Esophagus squamous epithelium (tissue), 5 donors: ENCODE measurements at places on chromosomes 2 and 18.

GRCh38 chr2:168770796-168771195 lies 31.6 kb upstream of the NOSTRIN start:
- DNase-seq = no peak

DNA sequence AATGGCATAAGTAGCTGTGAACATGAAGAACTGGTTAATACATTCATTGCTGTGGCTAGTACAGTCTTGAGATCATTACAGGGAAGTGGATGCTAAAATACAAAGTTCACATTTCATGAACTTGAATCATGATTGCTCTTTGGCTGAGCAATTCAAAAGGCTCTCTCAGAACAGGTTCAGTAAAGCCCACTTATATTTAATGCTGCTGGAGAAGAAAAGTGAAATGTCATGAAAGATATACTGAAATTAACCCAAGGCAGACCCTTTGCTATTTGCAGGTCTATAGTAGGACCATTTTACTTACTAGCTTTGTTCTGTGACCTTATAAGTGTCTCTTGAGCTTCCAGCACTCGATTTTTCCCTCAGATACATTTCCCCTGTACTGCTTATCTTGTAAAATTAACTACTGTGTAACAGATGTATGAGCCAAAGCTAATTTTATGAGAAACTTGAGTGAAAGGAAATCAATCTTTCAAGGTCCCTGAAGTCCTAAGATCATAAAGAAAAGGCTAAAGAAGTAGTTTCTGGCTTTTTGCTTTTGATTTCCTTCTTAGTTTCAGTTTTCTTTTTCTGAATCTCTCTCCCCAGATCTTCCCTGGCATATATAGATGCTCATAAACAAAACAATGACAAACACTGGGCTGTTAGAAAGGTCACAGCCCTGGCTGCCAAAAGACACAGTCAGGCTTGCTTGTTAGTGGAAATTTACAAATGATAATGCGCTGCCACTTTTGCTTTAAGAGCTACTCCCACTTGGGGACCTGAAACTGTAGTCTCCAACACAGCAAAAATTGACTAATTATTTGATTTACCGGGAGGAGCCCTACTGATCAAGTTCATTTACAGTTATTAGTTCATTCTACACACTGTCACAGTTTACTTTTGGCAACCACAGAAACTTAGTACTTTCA lies 132.7 kb upstream of the XPO1 start:
- no peak for DNase-seq

DNA sequence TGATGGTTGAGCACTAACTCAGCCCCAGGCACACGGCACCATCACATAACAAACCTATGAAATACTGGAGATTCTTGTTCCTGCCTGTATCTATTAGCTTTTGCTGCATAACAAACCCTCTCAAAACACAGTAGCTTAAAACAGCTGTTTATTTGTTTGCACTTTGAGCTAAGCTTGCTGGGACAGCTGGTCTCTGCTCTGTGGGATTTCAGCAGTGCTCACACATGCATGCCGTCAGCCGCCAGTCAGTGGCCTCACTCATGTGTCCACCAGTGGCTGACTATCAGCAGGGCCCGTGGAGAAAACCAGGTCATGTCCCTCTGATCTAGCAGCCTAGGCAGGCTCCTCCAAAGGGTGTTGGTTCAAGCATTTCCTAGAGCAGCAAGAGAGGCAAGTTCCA lies 52.8 kb upstream of the RAB12 start:
- DNase-seq = no peak

GRCh38 chr18:35524226-35524625 lies 26.5 kb upstream of the INO80C start:
- DNase-seq = no peak

GRCh38 chr2:145845207-145845894 lies 1325.4 kb upstream of the ZEB2 start:
- DNase-seq = no peak

- DNase-seq = no peak
Observed at GRCh38 chr2:239249048-239249447, 151.8 kb downstream of the HDAC4 start.

DNA sequence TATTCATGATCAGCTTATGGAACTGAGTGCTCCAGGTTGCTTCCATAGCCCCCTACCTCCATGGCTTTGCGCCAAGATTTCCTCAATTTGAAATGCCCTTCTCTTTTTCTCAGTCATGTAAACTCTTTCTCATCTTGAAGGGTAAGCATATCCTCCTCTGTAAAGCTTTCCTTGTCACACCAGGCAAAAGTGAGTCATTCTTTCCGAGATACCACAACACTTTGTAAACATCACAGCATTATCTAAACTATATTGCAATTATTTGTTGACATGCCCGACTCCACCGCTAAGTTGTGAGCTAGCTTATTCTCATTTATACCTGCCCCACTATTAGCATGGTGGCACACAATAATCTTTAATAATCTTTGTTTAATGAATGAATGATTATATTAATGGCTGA lies 419.5 kb upstream of the CHST9 start:
- DNase-seq = no peak

DNA sequence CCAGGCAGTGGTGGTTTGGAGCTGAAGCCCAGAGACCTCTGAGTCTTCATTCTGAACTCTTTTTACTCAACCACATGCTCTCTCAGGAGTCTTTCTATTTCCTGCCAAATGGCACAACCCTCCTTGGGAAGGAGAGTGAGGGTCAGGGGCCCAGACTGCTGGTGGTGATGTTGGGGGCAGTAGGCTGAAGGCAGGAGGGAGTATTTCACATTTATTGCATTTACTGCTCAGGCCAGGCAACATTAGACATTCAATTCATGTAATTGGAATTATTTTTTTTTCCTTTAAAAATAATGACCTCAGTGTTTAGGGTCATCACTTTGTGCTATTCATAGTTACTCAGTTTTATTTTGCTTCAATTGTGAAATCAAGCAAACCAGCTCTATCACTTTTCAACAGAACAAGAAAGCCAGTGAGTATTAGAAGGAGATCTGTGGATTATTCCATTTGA lies 311.3 kb upstream of the NT5C1B start:
- DNase-seq = no peak

- DNase-seq = no peak
Observed at GRCh38 chr2:49289711-49290110, 135.4 kb upstream of the FSHR start.

DNA sequence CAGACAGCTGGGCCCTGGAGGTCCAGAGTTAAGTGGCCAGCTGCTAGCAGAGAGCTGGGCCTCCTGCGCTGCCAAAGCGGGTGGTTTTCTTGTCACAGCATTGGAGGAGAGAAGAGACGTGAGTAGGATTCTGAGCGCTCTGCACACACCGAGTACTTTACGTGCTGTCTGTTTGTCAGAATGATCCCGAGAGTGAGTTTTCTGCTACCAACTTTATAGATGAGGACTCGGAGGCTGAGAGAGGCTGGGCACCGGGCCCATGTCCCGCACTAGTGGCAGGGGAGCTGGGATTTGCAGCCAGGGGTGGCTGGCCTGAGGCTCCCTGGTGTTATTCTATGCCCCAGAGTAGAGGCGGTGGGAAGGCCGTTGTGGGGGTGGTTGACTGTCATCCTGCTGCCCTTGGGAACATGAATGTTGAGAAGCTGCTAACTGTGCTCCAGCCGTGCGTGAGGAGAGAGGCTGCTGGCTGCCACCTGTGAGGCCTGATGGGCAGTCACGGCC lies 36.3 kb upstream of the MBP start:
- no peak for DNase-seq

- DNase-seq = no peak
Observed at GRCh38 chr18:73880387-73880786, 267.2 kb downstream of the FBXO15 start.

DNA sequence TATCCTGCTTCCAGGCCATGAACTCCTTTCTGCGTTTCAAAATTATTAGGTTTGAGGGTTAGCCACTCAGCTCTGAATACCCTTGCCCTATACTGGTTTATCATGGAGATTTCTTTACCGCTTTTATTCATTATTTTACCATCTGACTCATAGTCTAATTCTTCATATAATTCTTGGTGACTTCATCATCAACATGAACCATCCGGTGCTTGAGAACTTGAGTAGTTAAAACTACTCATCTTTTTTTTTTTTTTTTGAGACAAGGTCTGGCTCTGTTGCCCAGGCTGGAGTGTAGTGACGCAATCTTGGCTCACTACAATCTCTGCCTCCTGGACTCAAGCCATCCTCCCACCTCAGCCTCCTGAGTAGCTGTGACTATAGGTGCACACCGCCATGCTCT lies 94.2 kb upstream of the LHCGR start:
- DNase-seq = no peak

GRCh38 chr18:3604498-3605408 lies 154.8 kb downstream of the TGIF1 start:
- no peak for DNase-seq

- DNase-seq = no peak
Observed at GRCh38 chr2:162989507-162989906, 150.9 kb upstream of the KCNH7 start.

DNA sequence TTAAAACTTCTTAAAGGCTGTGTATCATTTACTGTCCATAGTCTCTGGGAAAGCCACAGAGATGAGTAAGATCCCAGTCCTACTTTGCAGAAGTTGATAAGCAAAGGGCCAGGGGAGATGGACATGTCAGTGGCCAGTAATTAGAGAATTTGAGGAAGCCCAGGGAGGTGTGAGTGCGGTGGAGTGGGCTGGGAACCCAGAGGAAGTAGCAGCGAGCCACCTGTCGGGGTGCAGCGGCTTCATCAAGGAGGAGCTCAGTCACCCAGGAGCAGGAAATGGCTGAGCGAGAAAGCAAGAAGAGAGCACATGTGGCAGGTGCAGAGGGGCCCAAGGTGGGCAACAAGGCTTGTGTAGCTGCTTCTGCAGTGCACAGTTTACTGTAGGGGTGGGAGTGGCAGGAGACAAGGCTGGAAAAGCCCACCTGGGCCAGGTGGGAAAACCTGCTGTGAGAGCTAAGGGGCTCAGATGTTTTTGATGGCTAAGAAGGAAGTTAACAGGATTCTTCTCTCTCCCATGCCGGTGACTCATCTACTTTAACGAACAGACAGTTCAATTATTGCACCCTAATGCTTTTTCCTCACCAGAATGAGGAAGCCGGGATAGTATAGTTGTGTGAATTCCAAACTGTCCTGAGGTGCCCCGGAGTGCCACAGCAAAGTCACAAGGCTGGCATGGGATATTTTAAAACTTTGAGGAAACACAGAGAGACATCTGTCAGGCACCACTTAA lies 34.8 kb upstream of the MGAT5 start:
- no peak for DNase-seq

GRCh38 chr2:133711201-133711600 lies 142.9 kb upstream of the NCKAP5 start:
- DNase-seq = no peak

DNA sequence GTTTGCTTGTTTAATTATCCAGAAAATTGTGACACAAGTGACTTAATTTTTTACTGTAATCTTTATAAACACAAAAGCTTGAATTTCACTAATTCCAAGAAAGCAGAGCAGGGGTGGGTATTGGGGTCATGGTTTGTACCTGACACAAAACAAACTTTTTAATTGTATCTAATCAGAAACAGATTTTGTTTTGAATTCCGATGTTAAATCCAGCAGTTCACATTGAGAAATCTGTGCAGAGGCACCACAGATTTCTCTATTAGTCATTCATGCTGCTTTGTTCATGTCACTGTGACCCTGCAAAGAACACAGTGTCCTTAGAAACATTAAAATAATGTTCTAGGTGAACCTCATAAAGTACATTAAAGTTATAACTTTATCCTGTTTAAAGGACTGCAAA lies 443.4 kb downstream of the NYAP2 start:
- DNase-seq = no peak

DNA sequence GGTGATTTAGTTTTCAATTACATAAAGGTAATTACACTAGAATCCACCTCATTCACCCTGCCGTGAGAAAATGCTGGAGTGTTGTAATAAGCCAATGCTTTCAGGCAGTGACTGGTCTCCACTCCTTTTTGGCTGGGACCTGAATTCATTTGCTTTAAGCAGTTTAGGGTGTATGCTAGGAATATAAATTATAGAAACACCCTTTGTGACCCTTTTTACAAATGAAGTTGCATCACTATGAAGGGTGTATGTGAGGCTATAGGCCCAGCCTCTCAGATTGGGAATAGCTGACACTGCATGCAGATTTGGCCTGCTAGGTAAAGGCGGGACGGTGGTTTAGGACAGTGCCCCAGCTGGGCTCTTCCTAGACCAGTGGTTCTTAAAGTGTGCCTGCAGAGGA lies 50.8 kb upstream of the NFE2L2 start:
- DNase-seq = no peak

DNA sequence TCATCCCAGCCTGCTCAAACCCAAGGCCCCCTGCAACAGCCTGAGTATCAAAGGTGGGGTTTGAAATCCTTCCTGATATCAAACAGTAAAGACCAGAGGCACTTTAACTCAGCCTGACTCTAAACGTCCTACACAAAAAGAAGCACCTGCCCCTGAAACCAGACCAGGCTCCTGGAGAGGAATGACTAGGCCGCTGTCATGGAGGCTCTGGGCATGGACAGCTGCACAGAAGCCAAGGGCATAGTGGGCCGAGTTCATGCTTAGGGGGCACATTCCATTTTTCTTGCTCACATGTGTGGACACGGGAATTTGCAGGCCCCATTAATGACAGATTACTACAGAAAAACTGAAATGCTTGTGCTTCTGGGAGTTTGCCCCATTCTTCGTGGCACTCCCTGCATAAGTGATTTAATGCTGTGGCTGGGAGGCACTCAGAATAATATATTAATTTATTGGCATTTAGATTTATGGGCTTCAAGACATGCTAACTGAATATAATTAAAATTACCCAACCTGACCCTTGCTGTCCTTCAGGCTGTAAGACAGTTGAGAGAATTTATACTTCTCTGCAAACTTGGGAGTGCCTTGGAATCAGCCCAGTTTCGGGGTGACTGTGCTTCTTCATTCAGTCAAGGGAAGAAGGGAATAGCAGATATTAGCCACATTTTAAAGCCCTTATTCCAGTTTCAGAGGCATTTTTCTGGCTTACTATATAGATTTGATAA lies 105.5 kb downstream of the GYPC start:
- DNase-seq = no peak

GRCh38 chr2:42792583-42793333 lies at the start of gene HAAO:
TSS of gene HAAO (minus strand) at chr2:42792583. CDS start at chr2:42792536, 47 bp downstream.
- DNase-seq = no peak

- DNase-seq = no peak
Observed at GRCh38 chr2:174046172-174046571, 81.0 kb upstream of the SP3 start.

GRCh38 chr2:114011713-114012112 lies 121.8 kb downstream of the ACTR3 start:
- no peak for DNase-seq

GRCh38 chr2:71419145-71419544 lies 34.2 kb upstream of the DYSF start:
- no peak for DNase-seq

DNA sequence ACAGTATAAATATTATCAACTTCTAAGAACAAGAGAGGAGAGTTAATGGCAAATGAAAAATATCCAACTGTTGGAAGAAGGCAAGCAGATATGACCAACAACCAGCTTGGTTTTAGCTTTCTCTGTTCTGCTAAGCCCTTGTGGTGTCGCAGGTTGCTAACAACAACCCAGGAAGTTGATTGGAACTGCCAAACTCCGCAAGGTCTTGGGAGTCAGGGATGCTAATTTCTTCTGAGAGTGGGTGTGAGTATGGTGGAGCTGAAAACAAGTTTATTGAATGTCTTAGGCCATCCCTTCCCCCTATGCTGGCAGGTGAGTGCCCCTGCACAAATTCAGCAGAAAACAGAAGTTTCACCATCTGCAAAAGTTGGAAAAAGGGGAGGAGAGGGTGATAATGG lies 17.5 kb downstream of the BZW1 start:
- no peak for DNase-seq
